ENCODE measurements at places on chromosomes 12 and 14. TPM values are rescaled to one million over a fixed set of nuclear protein-coding genes. Genes with fewer than 3 reads are reported as not detected.

- DNase-seq: no peak
Measured at GRCh38 chr14:34012978-34013720, 62.3 kb upstream of the EGLN3 start.

GRCh38 chr14:54774824-54775223, 127.8 kb downstream of the GCH1 start:
- no peak for DNase-seq

- no peak for DNase-seq
Measured at GRCh38 chr12:19285793-19286448, 153.4 kb upstream of the AEBP2 start.

DNA sequence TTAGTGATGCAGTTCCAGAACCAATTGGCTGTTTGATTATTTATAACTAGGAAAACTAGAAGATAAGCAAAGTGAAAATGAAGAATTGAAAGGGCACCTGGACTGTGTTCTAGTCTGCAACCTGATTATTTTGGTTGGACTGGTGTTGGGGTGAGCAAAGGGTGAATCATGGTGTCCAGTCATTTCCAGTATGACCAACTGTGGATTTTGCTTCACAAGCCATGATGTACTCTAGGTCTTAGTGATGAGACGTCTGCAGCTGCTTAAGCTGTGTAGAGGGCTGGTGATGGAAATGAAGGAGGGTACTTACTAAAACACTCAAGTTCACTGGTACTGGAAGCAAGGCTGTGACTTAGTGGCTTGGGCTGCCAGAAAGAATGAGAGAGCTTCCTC, 193.2 kb upstream of the FRMD6 start:
- DNase-seq: peak; percentile 87

DNA sequence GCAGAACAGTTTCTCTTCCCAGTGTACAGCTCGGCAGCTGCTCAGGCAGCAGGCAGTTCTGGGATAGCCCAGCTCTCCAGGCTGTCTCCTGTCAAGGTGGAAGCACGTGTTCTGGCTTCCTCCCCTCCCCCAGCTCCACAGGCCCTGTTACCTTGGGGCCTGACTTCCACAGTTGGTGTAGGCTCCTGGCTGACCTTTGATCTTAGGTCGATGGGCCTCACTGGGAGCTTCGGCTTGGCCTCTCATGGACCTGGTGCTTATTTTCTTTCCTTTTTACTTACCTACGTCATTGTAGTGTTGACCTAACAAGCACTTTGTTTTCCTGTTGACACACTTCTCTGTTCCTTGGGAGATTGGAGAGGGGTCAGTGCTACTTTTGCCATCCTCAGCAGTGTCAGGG, 17.0 kb downstream of the DLST start:
- DNase-seq: no peak

DNA sequence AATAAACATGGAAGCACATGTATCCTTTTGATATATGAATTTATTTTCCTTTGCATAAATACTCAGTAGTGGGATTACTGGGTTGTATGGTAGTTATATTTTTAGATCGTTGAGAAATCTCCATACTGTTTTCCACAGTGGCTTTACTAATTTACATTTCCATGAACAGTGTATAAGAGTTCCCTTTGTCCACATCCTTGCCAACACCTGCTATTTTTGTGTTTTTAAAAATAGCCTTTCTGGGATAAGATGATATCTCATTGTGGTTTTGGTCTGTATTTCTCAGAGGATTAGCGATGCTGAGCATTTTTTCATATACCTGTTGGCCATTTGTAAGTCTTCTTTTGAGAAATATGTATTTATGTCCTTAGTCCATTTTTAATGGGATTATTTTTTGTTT, 329.2 kb upstream of the KITLG start:
- no peak for DNase-seq

DNA sequence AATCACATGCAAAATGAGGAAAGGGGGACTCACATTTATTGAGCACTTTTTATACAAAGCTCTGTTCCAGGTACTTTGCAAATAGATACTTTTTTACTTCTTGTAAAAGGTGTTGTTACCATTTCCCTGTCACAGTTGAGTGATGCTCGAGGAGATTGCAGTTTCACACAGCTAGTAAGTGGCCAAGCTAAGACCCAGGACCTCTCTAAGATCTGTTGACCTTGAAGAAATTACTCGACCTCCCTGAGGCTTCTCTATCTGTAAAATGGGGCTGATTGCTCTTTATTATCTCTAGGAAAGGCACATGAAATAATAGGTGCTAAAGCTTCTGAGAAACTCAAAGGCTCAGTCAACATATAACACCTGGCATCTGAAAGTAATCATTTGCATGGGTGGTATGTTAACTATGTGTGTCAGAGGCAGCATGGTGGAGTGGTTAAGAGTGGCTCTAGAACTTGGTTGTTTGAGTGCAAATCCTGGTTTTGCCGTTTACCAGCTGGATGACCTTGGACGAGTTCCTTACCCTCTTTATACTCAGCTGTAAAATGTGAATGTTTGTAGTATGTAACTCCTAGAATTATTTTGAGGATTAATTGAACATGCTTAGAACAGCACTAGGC, 41.5 kb downstream of the IFT81 start:
- no peak for DNase-seq

GRCh38 chr12:123761841-123762714, at the start of gene DNAH10:
TSS of gene DNAH10 (plus strand) at chr12:123762301. CDS start at chr12:123762337, 36 bp downstream.
- DNase-seq: no peak

DNA sequence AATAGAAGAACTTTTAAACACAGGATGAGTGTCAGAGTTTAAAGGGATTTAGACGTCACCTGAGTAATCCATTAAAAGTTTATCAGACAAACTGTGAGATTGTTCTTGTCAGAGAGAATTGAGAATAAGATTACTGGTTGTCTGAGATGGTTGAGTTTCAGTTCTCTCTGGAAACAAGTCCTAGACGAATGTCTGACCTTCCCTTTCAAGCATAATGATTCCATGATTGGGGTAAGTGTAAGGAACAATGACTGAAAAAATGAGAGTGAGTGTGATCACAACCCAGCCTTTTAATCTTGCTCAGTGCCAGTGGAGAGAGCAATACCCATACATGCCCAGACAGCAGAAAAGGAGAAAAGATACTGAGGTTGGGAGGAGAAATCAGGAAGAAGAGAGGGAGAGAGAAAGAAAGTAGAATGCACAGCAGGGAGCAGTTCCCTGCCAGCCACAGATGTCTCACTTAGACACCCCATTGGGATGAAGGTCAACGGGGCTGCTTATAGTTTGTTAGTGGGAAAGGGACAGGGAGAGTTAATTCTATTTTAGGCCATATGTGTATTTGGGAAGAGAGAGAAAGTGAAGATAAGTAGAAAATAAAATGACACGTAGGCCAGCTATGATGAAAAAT, 4.3 kb downstream of the GRIP1 start:
- DNase-seq: no peak

DNA sequence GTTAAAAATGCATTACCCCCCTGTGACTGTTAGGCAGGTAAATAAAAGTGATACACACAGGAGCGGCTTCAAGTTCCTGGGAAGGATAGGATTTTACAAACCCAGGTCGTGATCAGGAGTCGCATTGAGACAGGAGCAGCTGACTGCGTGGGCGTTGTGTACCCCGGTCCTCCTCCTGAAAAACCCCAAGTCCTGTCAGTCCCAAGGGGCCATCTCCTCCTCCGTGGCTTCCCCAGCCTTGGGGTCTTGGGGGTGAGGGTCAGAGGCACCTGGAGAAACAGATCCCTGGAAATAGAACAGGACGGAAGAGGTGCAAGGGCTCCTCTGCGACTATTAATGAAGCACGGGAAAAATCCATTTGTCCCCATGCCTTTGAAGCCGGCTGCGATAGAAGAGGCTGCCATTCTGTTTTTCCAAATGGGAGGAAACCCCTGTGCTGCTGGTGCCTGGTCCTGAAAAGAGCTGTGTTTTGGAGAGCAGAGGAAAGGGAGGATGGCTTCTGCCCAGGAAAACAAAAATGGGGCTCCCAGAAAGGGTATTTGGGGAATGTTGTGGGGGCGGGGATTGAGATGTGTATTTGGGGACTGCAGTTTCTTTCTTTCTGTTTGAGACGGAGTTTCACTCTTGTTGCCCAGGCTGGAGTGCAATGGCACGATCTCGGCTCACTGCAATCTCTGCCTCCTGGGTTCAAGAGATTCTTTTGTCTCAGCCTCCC, 143.1 kb downstream of the ZNF664 start:
- DNase-seq: no peak

DNA sequence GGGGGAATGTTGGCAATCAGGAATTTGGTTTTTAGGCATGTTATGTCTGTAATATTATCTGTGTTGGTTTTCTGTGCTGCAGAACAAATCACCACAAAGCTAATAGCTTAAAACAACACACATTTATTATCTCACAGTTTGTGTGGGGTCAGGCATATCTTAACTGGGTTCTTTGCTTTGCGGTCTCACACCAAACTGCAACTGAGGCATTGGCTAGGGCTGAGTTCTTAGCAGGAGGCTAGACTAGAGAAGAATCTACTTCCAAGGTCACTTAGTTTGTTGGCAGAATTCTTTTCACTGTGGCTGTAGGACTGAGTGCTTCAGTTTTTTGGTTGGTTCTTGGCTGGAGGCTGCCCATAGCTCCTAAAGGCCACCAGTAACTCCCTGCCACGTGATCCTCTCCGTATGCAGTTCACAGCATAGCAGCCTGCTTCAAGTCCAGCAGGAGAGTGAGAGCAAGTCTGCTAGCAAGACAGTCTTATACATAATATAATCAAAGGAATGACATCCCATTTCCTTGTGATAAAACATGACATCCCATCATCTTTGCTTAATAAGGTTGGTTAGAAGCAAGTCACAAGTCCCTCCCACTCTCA, 21.6 kb downstream of the ATF1 start:
- DNase-seq: no peak

GRCh38 chr12:53558631-53559030, 51.3 kb upstream of the NPFF start:
- no peak for DNase-seq

- no peak for DNase-seq
Measured at GRCh38 chr12:22525426-22525825, 18.9 kb downstream of the C2CD5 start.

DNA sequence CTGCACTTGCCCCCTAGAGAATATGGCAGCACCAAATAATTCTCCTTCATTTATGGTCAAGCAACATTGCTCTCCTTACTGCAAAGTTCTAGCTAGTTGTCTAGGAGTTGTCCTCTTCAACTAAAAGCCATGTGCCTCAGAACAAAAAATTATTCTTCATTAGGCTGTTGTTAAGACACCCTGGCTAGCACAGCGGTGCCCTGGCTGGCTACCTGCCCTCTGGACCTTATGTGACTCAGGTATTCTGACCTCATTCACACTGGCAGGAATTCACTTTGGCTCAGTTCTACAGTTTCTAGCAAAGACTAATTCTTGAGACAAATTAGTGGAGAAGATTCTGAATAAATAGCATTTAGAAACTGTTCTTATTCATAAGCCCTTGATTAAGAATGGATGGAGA, 224.4 kb upstream of the KRR1 start:
- DNase-seq: peak; percentile 51

- DNase-seq: peak; percentile 65
Measured at GRCh38 chr12:47741340-47741703, 16.0 kb upstream of the ENDOU start.

DNA sequence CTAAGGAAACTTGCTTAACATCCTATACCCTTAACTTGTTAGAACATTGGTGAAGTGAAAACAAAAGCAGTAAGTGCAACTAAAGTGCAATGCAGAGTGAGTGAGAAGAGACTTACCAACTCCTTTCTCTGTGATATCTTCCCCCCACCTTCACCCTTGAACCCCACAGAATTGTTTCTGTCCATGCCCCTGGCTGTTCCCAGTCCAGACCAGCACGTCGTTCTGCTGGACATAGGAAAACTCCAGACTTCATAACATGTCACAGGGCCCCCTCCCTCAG, 91.9 kb downstream of the DAD1 start:
- no peak for DNase-seq

Gene LMNTD1
- total RNA-seq: 1.2 TPM

Gene LGMN
- 30.2 TPM for total RNA-seq

Gene BICDL1
- total RNA-seq: 10.7 TPM

Gene LRRC10
- total RNA-seq: not detected

Gene AMHR2
- total RNA-seq: not detected

Gene CISTR
- total RNA-seq: not detected

Gene PCED1B
- total RNA-seq: 2.3 TPM

Gene OR6C2
- not detected for total RNA-seq

Gene CD27
- total RNA-seq: not detected

Gene EEF1AKMT3
- total RNA-seq: 8.2 TPM

Gene DAO
- not detected for total RNA-seq

Gene P2RX2
- total RNA-seq: not detected

All from mammary epithelial cell (primary cell).